Stimulated activated CD8-positive, alpha-beta memory T cell treated with anti-CD3 and anti-CD28 coated beads, Interleukin-7, amount 100 ng/mL, for 48 hours (primary cell): ENCODE measurements at places on chromosomes 6 and 20.

GRCh38 chr20:7879883-7880282 lies 60.4 kb downstream of the HAO1 start:
- DNase-seq, result no peak

GRCh38 chr6:132698608-132699007 lies 15.2 kb downstream of the VNN1 start:
- DNase-seq, result no peak

- no peak for DNase-seq
Observed at GRCh38 chr20:23115822-23116221, 29.7 kb upstream of the CD93 start.

DNA sequence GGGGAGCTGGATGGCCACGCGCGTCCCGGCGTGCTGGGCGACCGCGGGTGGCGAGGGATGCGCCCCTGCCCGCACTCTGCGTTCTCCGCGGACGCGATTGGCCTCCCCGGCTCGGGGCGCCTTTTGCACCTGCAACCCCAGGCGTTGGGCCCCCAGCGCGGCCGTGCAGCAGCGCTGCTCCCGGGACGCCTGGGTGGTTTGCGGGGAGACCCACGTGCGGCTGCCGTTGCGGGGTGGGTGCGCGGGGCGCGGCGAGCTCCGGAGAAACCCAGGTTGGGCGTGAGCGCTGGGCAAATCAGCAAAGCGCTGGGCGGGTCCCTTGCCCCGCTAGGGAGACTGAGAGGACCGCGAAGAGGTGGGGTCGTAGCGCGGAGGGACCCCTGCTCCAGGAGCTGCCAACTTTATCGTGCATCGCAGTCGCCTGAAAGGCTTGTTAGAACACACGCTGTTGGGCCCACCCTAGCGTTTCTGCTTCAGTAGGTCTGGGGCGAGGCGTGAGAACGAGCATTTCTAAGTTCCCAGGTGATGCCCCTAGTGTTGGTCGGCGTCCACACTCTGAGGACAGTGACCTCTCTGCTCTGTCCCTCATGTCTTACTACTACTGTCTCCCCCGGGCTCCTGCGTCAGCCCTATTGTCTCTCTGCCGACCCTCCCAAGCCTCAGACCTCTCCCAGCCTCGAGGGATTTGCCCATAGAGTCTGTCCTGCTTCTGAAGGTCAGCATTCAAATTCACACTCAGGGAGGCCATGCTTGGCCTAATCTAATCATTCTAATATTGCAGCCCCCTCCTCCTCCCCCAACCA lies 538 bp upstream of the ZFP64 start:
- no peak for DNase-seq

DNA sequence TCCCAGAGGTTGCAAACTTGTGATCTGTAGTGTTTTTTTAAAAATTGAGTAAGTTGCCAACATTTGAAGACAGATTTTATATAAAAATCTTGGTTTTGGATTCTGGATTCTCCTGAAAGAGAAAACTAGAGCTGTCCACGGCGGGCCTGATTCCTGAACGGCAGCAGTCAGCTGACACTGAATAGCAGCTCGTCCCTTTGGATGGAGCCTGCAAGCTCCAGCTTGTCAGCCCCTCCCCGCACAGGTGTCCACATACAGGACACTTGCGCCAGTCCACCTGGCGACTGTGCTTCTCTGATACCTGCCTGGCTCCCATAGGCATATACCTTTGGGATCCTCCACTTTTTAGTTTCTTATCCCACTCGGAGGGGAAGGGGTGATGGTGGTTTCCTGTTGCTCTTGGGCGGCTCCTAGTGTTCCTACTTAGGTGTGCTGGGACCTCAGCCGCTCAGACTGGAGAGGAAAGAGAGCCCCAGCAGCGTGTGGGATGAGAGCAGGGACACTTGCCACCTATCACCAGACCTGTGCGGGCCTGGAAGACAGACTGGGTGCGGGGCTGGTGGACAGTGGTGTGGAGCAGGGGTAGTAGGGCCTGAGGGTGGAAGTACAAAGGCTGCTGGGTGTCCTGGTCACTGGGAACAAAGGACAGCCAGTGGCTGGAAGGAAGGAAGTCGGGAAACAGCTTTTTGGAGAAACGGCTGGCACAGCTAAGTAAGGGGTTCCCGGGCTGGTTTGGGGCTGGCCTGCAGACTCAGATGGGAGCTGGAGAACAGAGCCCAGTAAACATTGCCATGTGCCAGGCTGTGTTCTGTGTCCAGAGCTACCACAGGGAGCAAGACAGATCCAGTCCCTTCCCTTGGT lies 18.3 kb downstream of the GHRH start:
- DNase-seq, result no peak

- DNase-seq, result no peak
Observed at GRCh38 chr6:137815692-137816091, 51.4 kb upstream of the TNFAIP3 start.

- no peak for DNase-seq
Observed at GRCh38 chr6:118859517-118860064, 34.4 kb upstream of the ASF1A start.

DNA sequence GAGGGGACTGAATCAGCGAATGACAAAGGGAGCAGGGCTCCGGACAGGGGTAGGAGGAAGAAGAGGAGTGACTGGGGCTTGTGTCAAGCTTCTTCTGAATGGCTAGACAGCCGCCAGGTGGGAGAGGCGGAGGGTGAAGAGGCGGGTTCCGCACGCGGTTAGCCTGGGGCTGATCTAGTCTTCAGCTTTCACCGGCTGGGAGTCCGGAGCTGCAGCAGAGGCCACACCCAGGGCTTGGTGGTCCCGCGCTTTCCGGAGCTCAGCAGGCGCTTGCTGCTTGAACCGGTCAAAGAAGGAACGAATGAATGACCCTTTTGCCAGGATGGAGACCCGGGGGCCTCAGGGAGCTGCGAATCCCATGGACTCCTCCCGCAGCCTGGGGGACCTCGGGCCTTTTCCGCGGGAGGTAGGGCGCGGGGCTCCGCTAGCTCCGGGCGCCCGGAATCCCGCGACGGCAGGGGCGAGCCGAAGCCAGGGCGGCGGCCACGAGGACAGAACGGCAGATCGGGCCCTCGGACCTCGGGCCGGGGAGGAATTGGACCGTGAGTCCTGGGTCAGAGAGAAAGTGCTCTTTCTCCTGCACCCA lies at the start of gene C6orf141:
C6orf141 (plus strand) TSS at position 177 of the 586 bp plus-strand sequence; CDS start at position 302, 125 bp downstream.
- no peak for DNase-seq

DNA sequence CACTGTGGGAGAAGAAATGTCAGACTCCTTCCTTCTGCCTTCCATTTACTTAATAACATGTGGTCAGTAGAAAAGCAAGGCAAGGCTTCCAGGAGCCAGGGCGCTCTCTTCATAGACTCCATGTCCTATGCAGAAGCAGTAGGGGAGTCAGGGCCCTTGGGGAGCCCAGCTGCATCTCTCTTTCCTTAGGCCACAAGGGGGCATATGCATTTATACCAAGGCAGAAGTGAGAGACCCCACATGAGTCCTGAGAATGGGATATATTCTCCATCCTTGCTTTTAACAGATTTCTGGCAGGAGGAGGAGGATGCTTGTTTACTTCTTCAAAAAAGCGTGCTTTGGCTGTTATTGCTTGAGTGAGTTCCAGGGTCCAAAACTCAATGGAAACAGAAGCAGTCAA lies 198.5 kb downstream of the HIVEP2 start:
- DNase-seq, result no peak

DNA sequence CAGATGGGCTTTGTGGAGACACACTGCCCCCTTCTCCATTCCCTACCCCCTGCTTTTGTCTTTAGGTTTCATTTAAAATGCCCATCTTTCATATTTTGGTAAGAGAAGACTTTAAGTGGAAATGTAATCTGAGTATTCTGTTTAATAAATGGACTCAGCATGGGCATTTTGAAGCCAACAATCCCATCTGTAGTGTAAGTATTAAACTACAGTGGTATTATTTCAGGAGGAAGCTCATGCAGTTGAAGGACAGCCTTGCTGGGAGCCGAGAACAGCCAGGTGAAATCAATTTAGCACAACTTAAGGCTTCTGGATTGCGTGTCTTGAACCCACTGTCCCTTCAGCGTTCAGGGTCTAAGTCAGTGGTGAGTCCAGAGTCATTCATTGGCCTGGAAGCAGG lies 63.5 kb downstream of the AKAP12 start:
- DNase-seq, result no peak

DNA sequence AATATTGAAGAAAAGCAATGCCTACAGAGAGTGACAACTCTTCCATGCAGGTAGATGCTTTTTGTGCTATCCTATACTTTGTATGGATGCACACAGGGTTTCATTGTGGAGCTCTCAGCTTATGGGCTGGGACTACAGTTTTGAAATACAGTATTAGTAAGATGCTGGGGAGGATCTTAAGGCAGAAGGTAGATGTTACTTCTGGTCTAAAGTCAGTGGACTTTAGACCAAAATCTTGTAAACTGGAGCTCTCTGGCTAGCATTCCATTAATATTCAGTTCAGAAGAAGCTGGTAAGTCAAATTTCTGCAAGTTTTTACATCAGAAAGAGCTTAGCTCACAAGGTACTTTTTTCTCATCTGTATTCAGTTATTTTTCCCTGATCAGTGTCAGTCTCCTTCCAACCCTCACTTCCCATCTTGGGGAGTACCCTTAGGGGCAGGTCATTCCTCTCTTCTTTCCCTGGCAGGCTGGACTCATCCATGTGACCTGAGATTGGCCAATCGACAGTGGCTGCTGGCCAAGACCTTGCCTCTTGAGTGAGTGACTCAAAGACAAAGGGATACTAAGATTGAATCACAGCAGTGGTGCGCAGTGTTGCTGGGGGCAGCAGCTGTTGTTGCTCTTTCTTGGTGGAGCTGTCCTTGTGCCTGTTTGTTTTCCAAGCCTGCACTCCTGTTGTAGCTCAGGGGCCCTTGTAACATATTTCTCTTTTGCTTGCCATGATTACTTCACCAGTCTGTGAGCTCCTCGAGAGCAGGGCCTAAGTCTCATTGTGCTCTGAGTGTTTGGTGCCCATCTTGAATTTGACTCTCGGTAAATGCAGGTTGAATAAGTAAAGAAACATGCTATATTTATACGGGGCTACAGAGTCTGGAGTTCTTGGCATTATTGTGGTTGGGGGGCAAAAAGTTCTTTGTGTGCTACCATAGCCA lies 2.8 kb upstream of the PHF20 start:
- peak; percentile 61 for DNase-seq

- DNase-seq, result no peak
Observed at GRCh38 chr6:71040043-71040442, 83.2 kb upstream of the B3GAT2 start.

GRCh38 chr20:19903168-19903811 lies 113.9 kb upstream of the NAA20 start:
- DNase-seq, result no peak

- no peak for DNase-seq
Observed at GRCh38 chr6:144123836-144124235, 26.5 kb upstream of the STX11 start.

GRCh38 chr6:84756466-84756865 lies 7.9 kb downstream of the TBX18 start:
- DNase-seq, result no peak

- DNase-seq, result no peak
Observed at GRCh38 chr6:27757307-27757706, 154.9 kb downstream of the OR2B2 start.

GRCh38 chr6:145865595-145865994 lies 51.0 kb upstream of the FBXO30 start:
- no peak for DNase-seq

GRCh38 chr6:127880429-127880828 lies 20.4 kb downstream of the THEMIS start:
- DNase-seq, result no peak

DNA sequence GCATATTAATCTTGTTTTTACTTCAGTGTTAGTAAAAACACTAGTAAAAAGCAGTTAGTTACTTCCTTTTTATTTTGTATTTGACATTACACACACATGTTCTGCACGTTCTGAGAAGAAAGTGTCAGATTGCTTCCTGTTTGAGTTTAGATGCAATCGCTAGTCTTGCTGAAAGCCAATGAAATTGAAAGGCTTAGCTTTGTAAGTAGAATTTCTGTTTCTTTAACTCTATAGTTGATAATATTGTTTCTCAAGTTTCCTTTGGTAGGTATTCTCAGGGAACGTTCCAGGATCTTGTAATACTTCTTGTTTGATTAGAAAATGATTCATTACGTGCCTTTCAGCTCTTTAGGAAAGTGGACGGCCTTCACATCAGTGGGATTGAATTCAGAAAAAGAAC lies 55.0 kb downstream of the CDKAL1 start:
- DNase-seq, result no peak

DNA sequence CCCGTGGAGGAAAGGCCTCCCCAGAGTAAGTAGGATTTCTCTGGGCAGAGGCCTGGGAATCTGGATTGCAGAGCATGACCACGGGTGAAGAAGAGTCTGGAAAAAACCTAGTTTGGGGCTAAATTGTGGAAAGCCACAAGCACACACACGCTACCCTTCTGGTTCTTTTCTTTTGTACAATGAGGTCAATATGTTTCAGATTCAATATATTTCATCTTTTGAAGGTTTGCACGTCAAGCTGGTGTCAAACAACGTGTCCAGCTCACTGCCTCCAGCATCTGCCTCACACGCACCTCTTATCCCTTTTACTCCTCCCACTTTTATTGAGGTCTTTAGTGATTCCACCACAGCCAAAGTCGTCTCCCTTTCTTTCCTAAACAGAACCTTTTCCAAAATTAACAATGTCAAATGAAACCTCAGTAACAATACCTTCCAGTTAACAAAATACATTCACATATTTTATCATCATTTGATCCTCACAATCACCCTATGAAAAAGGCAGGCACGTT lies 773 bp upstream of the EPB41L2 start:
- no peak for DNase-seq

DNA sequence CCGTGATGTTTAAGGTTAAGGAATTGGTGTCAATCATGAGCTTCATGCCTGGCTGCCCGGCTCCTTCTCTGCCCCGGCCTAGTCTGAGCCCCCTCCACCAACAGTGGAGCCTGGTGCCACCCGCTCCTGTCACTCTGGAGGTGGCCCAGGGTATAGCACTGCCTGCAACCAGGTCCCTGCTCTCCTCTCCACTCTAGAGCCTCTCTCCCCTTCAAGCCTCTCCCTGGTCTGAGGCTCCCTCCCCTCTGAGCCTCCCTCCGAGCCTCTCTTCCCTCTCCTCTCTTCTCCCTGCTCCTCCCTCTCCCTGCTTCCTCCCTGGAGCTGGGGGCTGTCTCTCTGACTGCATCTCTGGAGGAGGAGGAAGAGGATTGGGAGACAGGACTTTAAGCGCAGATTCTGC lies 31.3 kb upstream of the MRGBP start:
- no peak for DNase-seq

- peak; percentile 28 for DNase-seq
Observed at GRCh38 chr6:139378882-139379341, 4.5 kb upstream of the CITED2 start.

DNA sequence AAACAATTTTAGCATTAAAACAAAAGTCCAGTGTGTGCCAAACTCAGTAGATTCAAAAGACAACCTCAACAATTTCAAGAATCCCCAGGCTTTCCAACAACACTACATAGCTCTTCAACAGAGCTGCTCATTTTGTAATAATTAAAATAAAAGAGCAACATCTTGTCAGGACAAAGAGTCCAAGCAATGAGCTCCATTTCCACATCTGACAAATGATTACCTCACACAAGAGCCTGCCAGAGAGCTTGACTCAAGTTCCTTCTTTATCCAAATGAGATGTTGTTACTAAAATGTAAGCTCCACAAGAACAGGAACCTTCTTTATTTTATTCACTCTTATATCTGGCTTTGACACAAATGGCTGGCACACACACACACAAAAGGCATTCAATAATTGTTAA lies 449.8 kb downstream of the HACE1 start:
- DNase-seq, result no peak

GRCh38 chr6:155106456-155107115 lies 111.5 kb downstream of the TIAM2 start:
- no peak for DNase-seq
